ENCODE measurements at places on chromosomes 2 and 18.

DNA sequence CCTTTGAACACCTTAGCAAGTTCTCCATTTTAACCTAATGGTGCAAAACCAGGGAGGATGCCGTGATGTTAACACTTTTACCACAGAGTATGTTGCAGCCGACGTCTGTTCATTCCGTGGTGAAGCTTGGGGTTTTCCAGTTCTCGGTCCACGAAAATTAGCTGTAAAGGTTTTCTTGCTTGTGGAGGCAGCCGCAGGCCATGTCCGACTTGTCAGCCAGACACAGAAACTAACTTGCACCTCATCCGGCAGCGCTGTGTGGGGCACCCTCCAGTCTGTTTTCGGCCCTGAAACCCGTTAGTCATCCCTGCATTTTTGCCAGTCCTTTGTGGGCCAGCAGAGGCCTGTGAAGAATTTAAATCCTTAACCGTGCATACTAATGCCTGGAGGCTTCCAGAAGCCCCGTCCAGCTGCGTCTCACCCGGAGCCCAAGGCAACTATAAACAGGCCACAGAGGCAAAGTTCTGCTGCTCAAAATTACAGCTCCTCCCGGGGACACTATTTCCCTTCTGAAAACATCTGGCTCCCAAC, 70.6 kb downstream of the SH3YL1 start:
- DNase-seq, result no peak

DNA sequence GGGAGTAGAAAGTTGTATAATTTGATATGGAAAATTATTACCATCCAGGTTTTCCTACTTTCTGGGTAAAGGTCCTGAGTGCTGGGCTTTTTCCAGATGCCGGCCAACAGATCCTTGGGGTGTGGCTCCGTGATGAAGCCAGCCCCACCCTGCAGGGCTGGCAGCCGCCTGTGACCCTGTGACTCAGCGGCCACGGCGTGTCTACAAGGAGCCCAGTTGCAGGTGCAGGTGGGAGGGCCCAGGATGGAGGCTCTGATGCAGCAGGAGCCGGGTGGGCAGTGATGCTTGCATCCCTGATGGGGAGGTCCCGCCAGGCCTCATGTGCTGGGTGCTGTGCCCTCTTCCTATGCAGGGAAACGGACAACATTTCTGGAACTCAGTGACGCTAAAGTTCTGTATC, 96.0 kb upstream of the ALKAL2 start:
- no peak for DNase-seq

GRCh38 chr2:232534940-232535651, 4.4 kb upstream of the CHRNG start:
- DNase-seq, result peak; percentile 25

DNA sequence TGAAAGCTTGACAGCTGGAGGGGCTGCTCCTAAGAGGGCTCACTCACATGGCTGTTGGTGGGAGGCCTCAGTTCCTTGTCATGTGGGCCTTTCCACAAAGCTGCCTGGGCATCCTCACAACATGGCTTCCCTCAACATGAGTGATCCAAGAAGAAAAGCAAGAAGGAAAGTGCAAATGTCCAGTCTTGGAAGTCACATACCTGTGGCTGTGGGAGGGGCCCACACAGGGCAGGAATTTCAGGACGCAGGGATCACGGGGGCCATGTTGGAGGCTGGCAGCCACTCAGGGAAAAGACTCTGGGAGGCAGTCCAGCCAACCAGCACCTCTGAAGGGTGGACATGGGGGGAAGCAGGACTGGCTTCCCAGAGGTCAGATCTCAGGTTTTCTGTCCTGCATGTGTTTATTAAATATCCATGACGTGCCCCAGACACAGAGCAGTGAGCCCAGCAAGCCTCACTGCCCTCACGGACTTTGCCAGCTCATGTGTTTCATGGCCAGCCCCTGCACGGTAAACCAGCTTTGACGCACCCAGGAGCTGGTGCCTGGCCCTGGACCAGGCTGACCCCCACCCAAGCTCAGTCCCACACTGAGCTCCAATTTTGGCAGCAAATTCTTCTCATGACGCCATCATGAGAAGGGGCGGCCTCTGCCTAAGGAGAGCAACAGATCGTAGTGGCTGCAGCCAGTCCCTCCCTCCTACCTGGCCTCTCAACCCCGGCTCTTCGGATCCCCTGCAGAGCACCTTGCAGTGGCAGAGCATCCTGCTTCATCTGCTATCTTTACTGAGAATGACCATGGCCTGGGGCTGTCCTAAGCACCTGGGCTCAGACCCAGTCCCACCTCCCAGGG, 34.7 kb upstream of the GPR17 start:
- peak; percentile 35 for DNase-seq

GRCh38 chr18:48863432-48864065, 87.2 kb downstream of the SMAD7 start:
- no peak for DNase-seq

- no peak for DNase-seq
Measured at GRCh38 chr2:20571231-20571630, 79.7 kb downstream of the HS1BP3 start.

DNA sequence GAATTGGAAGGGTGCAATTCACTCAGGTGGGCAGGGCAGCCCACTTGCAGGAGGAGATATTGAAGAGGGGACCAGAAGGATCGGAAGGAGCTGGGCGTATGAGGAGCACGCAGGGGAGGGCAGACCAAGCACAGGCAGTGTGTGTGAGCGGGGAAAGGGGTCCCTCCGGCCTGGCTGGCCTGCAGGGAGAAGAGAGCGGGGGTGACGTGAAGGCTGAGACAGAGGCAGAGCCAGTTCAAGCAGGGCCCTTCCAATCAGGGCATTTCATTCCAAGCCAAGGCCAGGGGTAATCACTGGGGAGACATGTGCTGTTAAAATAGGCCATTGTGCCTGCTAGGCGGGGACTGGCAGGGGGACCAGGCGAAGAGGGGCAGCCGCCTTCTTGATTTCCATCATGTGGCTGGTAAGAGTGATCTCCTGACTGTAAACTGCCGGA, 62.2 kb downstream of the ACKR3 start:
- peak; percentile 54 for DNase-seq

- no peak for DNase-seq
Measured at GRCh38 chr2:74037379-74037860, 52.7 kb downstream of the TET3 start.

GRCh38 chr18:56278421-56279003, 359.9 kb downstream of the TXNL1 start:
- no peak for DNase-seq

DNA sequence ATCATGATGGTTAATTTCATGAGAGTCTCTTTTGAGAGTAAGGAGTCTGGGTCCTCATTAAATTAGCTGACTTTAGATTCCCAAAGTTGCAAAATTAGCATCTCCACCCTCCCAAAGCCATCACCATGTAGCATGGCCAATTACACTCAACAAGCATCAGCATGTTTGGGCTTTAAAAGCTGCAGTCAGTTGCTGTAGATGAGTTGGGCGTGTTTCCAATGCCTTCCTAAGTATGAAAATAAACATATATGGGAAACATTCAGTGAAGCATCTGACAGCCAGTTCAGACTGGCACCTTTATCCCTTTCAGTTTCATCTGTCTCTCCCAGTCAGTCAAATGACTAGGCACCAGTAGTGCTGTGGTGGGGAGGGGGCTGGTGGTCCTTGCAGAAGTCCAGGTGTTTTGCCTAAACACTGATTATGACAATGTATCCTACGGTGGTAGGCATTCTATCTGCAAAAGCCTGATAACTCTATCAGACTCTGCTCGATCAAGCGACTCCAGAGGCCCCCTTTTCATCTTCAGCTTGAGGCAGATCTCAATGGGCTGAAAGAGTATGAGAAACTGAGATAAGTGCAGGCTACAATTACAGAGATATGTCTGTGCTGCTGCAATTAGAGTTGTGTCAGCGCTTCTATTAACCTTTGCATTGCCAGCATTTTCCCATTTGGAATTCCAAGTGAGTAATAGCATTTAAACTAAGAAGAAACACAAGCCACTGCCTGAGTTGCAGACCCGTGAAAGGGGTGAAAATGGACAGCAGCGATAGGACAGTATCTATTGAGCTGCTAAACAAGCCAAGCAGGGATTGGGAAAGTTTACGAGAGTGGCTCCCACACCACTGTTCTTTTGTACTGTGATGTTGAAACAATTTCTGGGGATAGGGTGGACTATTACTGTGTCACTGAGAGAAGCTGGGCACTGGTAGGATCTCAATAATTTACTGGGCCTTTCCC, 67.3 kb upstream of the SPOPL start:
- DNase-seq, result no peak

DNA sequence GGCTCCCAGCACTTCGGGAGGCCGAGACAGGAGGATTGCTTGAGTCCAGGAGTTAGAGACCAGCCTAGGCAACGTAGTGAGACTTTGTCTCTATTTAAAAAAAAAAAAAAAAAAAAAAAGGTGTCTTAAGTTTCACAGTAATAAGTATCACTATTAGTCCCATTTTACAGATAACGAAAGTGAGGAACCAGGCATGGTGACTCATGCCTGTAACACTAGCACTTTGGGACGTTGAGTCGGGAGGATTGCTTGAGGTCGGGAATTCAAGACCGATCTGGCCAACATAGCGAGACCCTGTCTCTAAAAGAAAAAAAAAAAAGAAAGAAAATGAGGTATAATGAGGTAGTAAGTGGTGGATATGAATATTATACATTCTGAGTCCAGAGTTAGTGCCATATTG, 2.5 kb downstream of the KCNJ13 start:
- no peak for DNase-seq

GRCh38 chr2:191803007-191803406, 43.9 kb downstream of the CAVIN2 start:
- DNase-seq, result no peak

DNA sequence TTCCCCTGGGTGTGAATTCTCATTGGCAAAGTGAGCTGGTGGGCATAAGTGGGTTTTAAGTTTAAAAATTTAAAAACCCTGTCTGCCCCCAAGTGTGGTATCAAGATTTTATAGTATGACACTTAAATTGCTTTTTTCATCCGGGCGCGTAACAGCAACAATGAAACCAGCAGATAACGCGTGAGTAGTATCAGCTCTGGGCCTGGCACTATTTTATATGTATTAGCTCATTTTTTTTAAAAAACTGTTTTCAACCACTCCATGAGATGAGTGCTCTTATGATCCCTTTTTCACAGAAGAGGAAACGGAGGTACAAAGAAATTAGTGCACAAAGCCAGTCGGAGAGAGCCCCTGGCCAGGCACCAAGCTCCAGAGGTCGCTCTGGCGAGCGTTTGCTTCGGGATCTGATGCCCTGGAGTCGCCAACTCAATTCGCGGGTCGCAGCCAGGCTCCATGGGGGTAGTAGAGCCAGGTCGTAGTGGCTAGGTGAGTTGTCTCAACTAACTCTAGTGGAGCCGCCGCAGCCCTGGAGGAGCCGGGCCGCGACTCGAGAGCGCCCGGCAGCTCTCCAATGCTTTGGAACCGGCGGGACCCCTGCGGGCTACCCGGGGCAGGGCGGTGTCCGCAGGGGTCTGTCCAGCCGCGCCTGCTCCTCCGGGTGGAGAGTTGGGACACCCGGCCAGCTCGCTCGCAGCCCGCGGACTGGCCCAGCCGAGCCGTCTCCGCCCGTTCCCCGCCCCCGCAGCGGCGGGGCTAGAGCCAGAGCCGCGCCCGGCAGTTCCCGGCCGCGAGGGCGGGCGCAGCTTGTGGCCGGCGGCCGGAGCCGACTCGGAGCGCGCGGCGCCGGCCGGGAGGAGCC, at the start of gene IL1R1:
TSS of gene IL1R1 (plus strand) at position 777 of the 859 bp plus-strand sequence. CDS start 14,979 bp downstream, outside the sequence.
- DNase-seq, result peak; percentile 90

GRCh38 chr2:191885098-191885497, 38.2 kb upstream of the CAVIN2 start:
- DNase-seq, result no peak

GRCh38 chr2:155633060-155633839, 699.3 kb downstream of the NR4A2 start:
- DNase-seq, result no peak

- peak; percentile 32 for DNase-seq
Measured at GRCh38 chr2:240138254-240138984, 2.0 kb downstream of the OTOS start.

GRCh38 chr2:144351687-144352086, 168.2 kb downstream of the ZEB2 start:
- DNase-seq, result no peak

- no peak for DNase-seq
Measured at GRCh38 chr2:84958135-84959059, 12.6 kb upstream of the KCMF1 start.

DNA sequence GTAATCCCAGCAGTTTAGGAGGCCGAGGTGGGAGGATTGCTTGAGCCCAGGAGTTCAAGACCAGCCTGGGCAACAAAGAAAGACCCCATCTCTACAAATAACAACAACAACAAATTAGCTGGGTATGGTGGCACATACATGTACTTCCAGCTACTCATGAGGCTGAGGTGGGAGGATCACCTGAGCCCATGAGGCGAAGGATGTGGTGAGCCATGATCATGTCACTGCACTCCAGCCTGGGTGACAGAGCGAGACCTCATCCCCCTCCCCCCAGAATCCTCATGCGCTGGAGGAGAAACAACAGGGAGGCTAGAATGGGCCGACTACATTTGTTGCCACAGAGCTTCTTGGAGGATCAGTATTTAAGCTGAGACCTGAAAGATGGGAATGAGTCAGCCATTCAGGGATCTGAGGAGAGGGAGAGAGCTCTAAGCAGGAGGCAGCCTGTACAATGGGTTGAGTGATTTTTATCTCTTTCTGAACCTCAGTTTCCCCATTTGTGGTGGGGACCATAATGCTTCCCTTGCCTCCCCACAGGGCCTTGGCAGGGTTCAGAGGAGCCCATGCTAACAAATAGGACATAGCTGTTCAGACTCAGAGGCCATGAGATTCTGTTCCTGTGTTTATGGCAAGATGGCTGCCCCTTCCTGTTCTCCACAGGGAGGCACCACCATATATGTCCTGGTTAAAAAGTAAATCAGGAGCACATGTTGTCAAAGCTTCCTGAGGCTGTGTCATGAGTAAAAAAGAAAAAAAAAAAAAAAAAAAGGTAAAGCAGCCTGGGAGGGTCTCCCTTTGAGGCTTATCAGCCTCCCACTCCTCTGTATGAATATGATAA, 131.4 kb upstream of the HAAO start:
- no peak for DNase-seq

- no peak for DNase-seq
Measured at GRCh38 chr2:99555404-99555803, 65.6 kb upstream of the REV1 start.

- no peak for DNase-seq
Measured at GRCh38 chr2:154794406-154794805, 95.9 kb downstream of the KCNJ3 start.

- no peak for DNase-seq
Measured at GRCh38 chr18:74468547-74469061, 11.5 kb upstream of the DIPK1C start.

DNA sequence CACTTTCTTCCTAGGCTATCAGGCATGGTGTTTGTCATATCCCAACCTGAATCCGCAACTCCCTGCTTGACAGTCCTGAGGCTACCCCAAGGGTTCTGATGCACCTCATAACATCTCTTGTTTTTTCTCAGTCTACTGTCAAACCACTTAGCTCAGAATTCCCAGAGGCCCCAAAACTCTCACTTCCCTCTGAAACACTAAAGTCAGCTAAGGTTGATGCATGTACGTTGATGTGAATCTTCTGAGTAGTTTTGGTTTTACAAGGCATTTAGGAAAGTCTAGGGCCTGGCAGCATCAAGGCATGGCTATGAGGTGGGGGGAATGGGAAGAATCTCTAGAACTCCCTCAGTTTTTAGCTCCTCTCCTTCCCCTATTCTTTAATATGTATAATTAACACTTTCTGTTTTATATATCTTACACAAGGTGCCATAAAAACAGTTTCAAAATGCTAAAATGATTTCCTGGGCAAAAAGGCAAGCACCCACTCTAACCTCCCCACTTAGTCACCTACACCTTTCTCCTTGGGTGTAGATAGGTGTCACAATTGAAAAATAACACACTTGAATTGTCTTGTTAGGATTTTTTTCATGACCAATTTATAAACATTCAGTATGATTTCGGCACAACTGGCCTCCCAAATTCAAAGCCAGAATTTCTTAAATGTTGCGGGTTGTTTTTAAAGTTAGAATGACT, 71.4 kb upstream of the TANK start:
- DNase-seq, result no peak

GRCh38 chr2:196268025-196268424, 96.6 kb upstream of the STK17B start:
- no peak for DNase-seq

Measured in sciatic nerve (tissue), 2 donors.